GM12865 (cell line): ENCODE measurements at places on chromosomes 3 and 15.

DNA sequence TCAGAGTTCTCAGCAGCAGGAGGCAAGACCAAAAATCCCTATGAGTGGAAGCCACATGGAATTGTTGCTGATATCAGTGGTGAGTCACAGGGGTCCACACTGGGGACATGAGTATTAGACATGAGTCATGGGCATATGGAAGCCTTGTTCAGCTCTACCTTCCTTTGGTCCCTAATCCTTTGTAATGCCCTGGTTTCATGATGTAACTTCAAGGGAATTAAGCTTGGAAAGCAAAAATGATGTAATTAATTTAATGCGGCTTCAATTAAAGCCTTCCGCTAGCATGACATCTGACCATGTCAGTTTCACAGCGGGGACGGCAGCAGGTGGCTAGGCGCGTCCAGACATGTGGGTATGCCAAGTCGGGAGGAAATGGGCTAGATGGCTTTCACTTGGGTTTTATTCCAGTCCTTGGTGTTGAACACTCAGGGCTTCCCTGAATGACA, 176.1 kb upstream of the RGMA start:
- DNase-seq: no peak

DNA sequence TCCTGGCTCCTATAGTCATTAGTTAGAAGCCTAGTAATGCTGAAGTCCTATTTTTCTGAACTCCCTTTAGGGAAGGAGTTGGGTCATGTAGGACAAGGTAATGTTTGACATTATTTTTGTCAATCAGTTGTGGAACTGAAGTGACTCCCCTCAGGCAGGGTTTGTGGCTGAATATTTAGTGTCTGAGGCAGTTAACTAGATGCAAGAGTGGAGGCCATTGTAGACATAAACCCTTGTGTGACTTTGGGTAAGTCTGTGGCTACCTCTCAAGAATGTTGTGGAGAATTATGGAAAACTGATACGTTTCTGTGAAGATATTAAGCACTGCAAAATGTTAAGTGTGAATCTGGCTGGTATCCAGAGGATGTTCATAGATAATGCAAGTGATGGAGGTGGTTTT, 125.2 kb upstream of the PHLDB2 start:
- no peak for DNase-seq

DNA sequence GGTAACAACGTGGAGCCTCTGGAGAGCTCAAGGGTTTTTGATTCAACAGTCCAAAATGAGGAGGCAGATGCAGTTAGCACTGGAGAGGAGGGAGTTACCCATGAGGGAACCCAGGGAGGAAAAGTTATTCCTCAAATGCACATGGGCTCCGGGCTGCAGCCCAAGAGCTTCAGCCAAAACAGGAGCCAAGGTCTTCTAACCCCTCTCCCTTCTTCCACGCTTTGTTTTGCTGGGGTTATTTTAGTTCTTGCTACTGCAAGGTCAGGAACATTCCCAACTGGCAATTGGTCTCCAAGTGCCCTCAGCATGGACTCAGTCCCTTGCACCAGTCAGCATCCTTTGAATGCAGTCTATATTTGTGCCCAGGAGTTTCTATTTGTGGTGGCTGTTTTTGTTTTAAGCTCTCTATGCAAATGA, 90.0 kb downstream of the TGFBR2 start:
- no peak for DNase-seq

DNA sequence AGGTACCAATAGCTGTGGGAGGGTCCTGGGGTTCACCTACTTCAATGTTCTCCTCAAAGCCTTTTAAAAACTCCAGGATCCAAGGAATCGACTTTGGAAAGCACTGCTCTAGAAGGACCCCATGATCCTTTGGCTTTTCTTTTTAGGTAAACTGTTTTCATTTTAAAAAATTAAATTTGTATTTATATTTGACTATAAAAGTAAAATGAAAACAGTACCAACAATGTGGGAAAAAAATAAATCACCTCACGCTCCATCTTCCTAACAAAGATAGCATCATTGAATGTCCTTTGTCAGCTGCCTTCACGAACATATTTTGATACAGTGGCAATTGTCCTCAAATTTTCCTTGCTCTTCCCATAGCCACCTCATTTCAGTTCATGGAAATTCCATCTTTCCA, 127.5 kb downstream of the PLD1 start:
- DNase-seq: no peak

DNA sequence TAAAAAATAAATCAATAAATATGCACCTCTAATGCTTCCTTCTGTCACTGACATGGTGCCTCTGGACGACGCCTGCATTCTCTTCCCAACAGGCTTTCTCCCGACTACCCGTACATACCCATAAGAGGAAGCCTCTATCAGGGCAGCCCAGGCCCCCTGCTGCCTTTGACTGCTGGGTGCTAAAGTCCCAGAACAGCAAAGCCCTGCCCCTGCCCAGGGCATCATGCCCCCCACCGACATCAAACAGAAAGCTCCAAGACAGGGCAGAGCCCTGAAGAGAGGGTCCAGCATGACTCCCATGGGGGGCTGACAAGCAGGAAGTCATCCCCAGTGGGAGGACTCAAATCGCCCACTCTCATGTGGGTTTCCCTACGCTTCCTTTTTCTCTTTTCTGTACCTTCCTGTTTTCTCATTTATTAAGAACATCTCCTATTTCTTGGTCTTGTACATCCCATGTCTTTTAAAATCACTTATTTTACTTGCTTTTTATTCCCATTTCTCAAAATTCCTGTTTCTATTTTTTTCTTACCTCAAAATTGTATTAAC, 23.4 kb downstream of the XPC start:
- no peak for DNase-seq

GRCh38 chr3:144426967-144427366, 455.3 kb downstream of the DIPK2A start:
- no peak for DNase-seq

DNA sequence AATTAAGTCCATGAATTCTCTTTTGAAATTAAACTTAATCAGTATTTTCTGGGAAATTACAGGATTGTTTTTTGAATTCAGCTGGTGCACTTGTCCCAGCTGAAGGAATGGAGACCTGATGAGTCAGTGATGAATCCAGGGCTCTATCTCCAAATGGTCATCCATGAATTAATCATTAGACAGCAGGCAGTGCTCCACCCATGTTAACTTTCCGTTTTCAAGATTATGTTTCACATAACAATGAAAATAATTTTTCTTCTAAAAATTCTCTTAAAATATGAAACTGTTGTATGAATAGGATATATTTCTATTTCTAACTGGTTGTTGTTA, 13.9 kb upstream of the PAQR9 start:
- no peak for DNase-seq

DNA sequence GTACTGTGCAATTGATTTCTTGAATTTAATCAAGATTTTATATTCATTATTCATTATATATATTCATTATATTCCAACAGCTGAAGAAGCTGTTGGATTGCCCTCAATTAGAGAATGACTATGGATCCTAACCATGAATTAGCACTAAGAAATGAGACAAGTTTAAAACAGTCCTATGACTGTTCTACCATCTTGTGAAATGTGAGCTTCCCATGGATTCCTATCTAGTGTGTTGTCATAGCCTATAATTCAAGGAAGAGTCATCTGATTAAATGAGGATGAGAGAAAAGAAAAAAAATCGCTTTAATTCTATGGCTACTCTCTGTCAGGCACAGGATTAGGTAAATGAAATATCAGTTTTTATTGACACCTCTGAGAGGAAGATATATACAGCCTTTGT, 696.6 kb upstream of the NAALADL2 start:
- no peak for DNase-seq

- no peak for DNase-seq
Observed at GRCh38 chr3:60364475-60364874, 886.8 kb downstream of the FHIT start.

DNA sequence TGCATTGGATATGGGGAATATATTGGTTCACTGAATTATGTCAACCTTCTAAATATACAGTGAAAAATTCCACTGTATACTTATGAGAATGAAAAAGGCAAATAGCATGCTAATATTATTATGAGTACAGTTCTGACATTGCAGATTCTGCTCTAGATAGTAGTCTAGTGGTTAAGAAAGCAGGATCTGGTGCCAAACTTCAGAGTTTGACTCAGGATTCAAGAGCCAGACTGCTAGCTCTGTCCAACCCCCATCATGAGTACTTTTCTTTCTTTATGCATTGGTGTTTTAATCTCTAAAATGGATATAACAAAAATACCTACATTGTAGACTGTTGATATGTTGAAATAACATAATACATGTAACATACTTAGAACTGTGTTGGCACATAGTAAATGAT, 57.3 kb upstream of the PLSCR4 start:
- DNase-seq: no peak

- peak; percentile 42 for DNase-seq
Observed at GRCh38 chr15:101501703-101502373, 12.3 kb upstream of the PCSK6 start.

GRCh38 chr3:187104933-187105332, 34.4 kb downstream of the RPL39L start:
- DNase-seq: no peak

DNA sequence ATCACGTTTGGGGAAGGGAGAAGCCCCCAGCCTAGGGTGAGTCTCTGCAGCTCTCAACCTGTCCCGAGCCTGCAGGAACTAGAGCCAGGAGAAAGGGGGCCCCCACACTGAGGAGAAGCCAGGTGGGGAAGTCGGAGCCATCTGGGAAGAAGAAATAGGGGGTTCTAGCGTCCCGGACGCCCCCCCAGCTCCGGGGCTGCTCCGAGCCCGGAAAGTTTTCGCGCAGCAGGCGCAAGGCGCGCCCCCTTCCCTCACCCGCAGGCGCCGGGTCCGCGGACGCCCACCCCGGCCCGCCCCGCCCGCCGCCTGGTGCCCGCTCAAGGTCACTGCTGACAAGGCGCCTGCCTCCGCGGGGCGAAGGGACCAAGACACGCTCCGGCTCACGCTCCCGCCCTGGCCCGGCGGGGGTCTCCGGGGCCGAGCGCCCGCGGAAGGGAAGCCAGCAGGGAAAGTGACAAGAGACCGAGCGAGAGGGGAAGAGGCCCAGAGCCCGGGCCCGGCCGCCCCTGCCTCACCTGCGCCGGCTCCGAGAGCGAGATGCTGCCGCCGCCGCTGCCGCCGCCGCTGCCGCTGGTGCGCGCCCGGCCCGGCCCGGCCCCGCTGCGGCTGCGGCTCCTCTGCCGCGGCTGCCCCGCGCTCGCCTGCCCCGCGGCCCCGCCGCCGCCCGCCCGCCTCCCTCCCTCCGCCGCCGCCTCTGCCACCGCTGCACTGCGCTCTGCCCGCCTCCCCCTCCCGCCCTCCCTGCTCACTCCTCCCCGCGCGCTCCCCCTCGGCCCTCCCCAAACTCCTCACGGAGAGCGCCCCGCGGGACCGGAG, 108.4 kb upstream of the SLC6A11 start:
- DNase-seq: no peak

- DNase-seq: no peak
Observed at GRCh38 chr3:173584838-173585831, 187.6 kb downstream of the NLGN1 start.

- DNase-seq: no peak
Observed at GRCh38 chr3:72273615-72274014, 488.7 kb upstream of the PROK2 start.

GRCh38 chr3:181906338-181906737, 194.6 kb downstream of the SOX2 start:
- DNase-seq: peak; percentile 24

GRCh38 chr3:30666572-30667279, 60.3 kb downstream of the TGFBR2 start:
- no peak for DNase-seq

DNA sequence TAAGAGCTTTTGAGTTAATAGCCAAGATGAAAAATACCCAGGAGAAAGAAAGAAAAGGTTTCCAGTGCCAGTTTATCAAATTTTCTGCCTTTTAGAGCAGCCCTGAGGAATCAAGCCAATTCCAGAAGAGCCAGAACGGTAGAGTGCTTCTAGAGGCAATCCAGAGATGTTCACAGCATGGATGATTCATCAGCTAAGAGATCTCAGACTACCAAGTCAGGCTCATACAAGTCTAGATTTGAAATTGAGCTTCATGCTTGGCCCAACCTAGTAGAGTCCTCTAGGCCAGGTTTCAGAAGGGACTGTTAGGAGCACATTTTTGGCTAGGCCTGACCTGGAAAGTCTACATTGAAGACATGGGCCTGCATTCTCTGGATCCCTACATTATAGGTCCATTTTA, 15.5 kb downstream of the WDR48 start:
- DNase-seq: no peak

DNA sequence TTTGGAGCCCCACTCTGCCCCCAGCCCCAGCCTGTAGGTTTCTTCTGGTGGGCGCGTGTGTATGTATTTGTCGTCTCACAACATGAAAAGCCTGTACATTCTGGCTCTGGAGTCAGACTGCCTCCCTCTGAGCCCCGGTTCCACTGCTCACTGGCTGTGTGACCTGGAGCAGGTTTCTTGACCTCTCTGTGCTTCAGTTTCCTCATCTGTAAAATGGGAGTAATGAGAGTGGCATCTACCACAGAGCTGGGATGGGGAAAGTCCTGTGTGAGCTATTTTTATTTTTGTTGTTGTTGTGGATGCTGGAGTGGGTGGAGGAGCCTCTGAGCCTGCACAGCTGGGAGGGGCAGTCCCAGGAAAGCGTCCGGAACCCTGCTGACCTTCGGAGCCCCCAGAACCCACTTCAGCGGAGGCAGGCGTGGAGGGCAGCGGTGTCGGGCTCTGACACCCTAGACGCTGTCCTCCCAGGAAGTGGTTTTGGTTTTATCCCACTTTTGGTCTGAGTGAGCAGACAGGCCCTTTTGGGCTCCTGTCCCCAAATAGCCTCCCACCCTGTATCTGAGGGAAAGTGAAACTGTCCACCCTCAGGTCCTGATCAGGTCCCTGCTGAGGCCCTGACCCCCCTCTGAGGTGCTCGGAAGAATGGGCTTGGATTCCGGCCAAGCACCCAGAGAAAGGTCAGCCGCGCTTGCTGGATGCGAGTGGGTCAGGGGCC, 103.5 kb downstream of the CHSY1 start:
- peak; percentile 70 for DNase-seq

DNA sequence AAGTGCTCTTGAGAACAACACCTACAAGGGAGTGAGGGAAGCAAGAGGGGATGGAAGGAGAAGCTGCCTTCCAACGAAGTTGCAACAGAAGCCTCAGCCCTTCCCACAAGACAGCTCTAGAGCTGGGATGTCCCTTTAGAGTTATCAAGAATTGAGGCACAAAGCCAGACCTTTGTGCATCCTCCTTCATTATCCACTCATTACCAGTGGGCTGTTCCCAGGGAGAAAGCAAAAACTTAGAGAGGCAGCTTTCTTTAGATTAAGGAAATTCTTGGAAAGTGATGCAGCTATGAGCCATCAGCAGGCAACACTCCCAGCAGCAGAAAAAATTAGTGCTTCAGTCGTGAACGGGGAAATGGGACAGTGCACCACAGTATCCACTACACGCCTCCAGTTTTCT, 10.6 kb upstream of the CD96 start:
- no peak for DNase-seq

- no peak for DNase-seq
Observed at GRCh38 chr15:70094690-70095311, 2.9 kb downstream of the TLE3 start.

DNA sequence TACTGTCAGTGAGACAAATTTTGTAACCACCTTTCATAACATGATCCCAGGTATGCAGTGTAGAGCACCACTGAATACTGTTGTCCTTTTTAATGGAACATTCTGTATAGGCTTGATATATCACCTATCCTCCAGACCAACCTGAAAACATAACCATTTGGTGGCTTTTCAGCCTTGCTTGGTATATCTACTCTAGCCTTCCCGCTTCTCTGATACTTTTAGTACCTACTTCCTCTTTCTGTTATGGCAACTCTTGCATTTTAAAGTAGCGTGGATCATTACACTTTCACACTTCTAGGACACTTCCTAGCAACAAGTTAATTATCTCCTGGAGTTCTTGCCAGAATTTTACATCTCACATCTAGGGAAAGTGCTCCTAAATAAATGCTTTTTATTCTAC, 226.6 kb upstream of the ROBO1 start:
- no peak for DNase-seq
